Sigmoid colon (tissue), 7 donors: ENCODE measurements at places on chromosomes 2 and 18. TPM values are rescaled to one million over a fixed set of nuclear protein-coding genes. Genes with fewer than 3 reads are reported as not detected.

The ZNF396 gene
- 1.9 TPM for total RNA-seq

The RFTN2 gene
- 10.0 TPM for total RNA-seq

The IL18R1 gene
- total RNA-seq: 5.2 TPM

The MC4R gene
- not detected for total RNA-seq

DNA sequence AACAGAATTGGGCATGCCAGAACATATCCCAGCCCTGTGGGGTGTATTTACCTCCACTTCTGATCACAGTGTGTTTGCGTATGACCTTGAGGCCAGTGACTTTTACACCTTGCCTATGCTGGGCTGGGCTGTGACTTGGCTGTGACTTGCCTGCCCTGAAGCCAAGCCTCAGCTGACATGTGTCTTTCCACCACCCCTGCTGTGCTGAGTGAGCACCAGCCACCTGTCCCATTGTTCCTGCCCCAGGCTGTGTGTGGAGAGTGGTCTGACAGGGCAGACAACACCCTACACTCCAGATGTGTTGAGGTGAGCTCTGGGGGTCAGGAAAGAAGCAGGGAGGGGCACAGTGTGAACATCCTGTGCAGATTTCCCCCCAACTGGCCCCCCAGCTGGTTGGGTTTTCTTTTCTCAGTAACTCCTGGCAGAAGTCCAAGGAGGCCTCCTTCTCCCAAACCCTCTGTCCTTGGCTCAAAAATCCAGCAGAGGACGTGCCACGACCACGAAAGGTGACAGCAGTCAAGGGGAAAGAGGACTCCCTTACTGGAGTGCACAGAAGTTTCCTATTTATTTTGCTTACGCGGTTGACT, 5.1 kb upstream of the STEAP3 start:
- no peak for DNase-seq

DNA sequence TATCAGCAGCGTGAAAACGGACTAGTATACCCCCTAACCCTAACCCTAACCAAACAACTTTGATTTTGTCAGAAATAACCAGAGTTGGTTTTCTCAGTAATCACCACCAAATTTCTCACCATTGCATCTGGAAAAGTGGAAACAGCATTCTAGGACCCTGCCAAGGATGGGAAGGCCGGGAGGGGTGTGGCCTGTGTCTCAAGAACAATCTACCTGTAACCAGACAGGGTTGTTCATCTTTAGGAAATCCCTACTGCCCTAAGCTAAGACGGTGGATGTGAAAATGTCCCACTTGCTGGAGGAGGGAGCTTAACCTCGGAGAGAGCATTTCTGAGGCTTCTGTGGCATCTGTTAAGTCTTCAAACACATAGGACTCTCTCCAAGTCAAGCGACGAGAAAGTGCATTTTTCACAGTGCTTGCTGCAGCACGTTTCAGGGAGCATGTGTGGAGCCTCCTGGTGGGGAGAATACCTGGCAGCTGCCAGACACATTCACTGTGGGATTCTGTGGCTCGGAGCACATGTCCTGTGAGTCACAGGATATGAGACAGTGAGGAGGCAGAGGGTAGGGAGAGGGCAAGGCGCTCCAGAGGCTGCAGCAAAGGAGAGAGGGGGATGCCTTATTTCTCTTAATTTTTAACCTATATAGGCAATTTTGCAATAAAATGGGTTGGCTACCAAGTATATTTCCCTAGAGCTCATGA, 207.5 kb downstream of the SPP2 start:
- DNase-seq: no peak

GRCh38 chr2:241516520-241516965, 8.2 kb upstream of the STK25 start:
- no peak for DNase-seq

- no peak for DNase-seq
These were observed 54.2 kb downstream of the ACKR3 start for GRCh38 chr2:236623816-236624215.

DNA sequence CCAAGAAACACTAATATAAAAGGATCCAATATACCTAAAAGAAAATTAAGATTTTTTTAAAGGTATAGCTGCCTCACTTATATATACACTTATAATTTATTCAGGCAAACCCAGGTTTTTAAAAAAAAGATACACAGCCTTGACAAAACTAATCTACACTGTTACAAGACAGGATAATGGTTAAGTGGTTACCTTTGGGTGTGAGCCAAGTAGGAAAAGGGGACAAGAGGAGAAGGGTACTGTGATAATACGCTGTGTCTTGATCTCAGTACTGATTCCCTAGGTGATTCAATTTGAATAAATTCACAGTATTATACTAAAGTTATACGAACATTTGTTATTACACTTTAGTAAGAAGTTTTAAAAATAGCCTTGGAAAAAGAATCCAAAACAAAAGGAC, 30.6 kb downstream of the KLHL41 start:
- no peak for DNase-seq

DNA sequence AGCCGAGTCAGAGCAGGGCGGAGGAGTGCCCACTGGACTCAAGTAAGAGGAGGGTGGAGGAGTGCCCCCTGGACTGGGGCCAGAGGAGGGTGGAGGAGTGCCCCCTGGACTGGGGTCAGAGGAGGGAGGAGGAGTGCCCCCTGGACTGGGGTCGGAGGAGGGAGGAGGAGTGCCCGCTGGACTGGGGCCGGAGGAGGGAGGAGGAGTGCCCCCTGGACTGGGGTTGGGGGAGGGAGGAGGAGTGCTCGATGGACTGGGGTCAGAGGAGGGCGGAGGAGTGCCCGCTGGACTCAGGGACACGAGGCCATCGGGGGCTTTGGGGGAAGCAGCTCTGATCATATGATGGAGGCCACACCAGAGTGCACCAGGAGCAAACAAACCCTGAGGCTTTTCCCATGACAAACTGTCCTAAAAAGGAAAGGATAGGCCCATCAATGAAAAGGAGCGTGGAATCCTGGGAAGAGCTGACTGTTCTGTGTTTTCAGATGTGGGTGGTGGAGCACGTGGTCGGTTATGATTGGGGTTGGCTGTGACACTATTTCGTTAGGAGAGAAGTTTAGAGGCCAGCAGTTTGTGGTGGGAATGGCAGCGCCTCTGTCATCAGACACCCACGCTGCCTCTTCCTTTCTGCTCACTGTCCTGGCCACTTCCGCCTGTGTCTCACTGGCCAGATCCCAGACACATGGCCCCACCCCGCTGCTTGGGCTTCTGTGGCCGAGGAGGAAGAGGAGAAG, 24.5 kb upstream of the HPCAL1 start:
- DNase-seq: peak; percentile 83

DNA sequence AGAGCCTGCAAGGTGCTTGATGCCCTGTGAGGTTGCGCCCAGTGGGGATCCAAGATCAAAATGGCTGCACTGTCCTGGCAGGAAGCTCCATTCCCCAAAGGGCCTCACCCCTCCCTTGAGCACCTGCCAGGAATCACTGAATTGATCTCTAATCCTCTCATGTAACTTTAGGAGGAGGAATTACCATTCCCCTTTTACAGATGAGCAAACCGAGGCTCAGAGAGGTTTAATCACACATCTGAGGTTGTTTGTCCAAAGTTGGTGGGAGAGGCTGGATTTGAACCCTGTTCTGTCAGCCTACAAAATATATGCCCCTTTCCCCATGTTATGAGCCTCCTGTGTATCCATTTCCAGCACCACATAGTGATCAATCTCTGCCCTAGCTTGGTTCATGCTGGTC, 10.5 kb downstream of the ASIC4 start:
- no peak for DNase-seq
